ENCODE measurements at places on chromosomes 1 and 21.

DNA sequence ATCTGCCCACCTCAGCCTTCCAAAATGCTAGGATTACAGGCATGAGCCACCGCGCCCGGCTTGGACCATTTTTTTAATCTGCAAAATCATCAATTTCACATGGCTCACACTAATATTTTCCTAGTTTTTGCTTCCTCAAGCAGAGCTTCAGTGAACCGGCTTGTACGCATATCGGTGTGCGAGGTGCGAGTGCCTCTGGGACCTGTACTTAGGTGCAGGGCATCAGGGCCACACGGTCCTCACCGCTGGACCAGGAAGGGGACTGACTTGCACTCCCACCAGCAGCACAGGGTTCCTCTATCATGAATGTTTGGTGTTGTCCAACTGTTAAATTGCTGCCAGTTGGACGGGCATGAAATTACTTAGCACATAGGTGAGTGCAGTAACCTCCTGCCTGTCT, 15.4 kb upstream of the SHE start:
- no peak for DNase-seq

- DNase-seq = no peak
These were observed 12.8 kb downstream of the CACHD1 start for GRCh38 chr1:64482720-64483119.

- no peak for DNase-seq
These were observed 42.2 kb upstream of the WNT4 start for GRCh38 chr1:22184892-22185612.

- no peak for DNase-seq
These were observed 98.0 kb downstream of the WDR4 start for GRCh38 chr21:42781150-42781970.

DNA sequence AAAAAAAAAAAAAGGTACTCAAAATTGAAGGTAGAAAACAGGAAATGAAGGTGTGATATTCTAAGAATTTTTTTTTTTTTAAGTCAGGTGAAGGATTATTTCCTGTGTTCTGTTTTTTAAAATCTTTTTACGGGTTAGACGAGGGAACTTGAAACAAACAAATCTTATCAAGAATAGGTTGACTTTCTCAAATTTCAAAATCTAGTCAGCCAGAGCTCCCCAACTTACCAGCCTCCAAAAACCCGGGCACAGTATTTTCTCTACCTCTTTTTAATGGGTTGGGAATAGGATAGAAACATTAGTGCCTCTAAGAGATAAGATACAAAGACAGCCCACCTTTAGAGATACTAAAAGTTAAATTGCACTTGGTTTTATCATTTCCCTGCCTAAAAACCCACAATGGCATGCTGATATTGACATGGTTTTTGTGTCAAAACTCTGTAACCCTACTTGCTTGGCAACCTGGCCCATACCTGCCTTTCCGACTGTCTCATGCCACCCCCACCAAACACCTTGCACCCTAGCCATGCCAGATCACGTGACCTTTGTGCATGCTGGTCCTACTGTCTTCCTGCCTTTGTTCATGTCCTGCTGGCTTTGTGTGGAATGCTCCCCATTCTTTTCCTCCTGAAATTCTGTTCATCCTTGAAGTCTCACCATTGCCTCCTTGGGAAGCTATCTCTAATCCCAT, 4.2 kb downstream of the RCAN3 start:
- DNase-seq = no peak

GRCh38 chr1:240743705-240744104, 131.8 kb upstream of the GREM2 start:
- DNase-seq = no peak

GRCh38 chr1:190474650-190475211, 2.9 kb downstream of the BRINP3 start:
- no peak for DNase-seq

GRCh38 chr1:165287329-165287728, 69.2 kb downstream of the LMX1A start:
- no peak for DNase-seq

- no peak for DNase-seq
These were observed 8.3 kb upstream of the FAM177B start for GRCh38 chr1:222728746-222729145.

DNA sequence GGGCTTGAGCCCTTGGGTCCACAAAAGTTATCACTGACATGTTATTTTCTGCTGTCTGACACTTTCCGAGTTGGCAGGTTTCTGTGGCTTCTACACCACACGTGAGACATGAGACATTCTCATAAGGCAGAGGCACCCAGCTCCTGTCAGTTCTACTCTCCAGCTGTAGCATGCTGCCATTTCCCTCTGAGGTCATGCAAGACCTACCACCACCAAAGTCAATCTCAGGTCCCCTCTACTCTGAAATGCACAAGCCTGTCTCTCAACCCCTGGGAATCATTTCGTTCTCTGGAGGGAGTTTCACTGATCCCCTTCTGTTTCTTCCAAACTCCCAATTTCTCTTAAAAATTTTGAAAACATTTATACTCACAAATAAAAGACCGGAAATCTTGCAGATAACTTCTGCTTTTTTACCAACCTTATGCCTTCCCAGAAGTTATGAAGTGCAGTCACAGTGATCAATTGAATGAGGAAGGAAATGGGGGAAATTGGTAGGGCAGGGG, 39.5 kb upstream of the CR2 start:
- no peak for DNase-seq

DNA sequence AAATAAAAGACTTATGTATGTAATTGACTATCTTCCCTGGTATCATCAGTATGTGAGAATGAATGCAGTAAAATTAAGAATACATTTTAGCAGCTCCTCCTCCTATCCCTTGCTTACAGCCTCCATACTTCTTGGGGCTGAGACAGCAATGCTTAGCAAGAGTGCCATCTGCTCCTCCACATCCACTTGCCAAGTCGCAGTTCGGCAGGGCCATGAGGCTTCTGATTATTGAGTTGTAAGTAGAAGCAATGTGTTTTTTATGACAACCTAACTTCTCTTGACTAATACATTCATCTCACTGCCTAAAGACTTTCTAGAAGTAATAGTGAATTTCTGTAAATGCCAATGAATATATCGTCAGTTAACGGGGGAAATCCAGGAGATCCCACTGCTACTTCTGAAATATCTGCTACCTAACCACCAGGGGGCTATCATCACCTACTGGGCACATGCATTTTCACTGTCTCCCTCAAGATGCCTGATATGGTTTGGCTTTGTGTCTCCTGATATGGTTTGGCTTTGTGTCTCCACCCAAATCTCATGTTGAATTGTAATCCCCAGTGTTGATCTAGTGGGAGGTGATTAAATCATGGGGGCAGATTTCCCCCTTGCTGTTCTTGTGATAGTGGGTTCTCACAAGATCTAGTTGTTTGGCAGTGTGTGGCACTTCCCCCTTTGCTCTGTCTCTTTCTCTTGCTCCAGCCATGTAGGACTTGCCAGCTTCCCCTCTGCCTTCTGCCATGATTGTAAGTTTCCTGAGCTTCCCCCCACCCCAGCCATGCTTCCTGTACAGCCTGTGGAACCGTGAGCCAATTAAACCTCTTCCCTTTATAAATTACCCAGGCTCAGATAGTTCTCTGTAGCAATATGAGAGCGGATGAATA, 59.6 kb downstream of the EXTL2 start:
- DNase-seq = no peak

- no peak for DNase-seq
These were observed 9.7 kb downstream of the MYOG start for GRCh38 chr1:203076031-203076511.

DNA sequence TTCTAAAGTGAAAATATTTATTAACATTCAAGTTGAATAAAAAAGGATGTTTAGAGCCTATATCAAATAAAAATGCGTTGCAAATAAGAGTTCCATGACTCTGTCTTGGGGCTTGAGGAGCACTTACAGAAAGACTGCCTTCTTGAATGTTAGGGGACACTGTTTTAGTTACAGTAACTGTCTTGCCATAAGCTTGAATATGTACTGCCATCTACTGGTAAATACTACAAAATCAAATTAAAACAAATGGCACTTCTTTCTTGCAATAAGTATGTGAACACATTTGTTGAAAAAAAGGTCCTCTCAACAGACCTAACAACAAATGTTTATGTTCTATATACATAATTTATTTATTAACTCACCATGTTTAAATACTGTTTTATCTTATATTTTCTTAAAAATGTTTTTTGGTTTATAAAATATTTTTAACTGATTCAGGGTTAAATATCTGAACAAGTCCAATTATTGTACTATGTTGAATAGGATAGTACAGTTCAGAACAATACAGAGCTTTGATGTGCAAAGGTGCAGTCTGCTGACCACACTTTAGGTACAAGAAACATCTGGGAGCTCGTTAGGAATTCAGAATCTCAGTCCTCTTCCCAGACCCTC, 199.5 kb downstream of the LRRIQ3 start:
- DNase-seq = no peak

DNA sequence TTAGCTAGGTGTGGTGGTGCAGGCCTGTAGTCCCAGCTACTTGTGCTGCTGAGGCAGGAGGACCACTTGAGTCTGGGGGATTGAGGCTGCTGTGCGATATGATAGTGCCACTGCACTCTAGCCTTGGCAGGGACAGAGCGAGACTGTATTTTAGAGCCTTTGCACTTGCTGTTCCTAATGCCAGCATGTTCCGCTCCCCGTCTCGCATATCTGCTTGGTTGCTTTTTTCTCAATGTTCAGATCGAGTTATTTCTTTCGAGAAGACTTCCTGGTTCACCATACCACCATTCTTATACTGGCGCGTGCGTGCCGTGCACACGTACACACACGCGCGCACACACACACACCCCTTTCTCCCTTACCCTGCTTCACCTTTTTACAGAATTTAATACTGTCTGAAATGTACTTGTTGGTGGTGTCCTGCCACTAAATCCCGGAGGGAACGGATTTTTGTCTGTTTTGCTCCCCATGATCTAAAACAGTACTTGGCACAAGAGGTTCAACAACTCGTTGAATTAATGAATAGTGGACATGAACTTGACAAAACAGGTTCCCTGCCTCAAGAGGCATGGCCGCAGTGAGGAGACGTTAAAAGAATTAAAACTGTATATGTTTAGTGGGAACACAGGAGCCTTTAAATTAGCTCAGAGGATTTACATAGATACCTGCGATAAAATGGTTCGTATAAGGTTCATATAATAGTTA, 1.1 kb upstream of the RPRD2 start:
- no peak for DNase-seq

DNA sequence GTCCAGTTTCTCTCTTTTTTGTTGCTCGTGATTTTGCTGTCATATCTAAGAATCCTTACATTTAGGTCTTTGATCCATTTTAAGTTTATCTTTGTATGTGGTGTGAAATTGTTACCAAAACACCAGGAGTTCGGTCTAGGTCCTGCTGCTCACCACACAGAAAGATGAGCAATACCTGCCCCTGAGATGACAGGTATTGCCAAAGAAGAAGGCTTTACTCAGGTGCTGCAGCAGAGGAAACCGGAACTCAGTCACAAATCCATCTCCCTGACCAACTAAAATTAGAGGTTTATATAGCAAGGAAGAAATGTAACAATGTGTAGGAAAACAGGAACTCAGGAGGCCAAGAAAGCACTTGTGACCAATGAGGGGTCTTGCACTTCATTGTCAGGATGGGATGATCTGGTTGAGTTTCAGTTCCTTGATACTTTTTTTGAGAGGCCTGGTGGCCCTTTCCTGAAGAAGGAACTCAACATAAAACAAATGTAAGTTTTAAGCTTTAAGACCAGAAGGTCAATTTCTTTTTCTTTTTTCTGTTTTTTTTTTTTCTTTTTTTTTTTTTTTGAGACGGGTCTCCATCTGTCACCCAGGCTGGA, 16.5 kb upstream of the SETDB1 start:
- DNase-seq = no peak
